ENCODE measurements at places on chromosomes 7 and 10.

DNA sequence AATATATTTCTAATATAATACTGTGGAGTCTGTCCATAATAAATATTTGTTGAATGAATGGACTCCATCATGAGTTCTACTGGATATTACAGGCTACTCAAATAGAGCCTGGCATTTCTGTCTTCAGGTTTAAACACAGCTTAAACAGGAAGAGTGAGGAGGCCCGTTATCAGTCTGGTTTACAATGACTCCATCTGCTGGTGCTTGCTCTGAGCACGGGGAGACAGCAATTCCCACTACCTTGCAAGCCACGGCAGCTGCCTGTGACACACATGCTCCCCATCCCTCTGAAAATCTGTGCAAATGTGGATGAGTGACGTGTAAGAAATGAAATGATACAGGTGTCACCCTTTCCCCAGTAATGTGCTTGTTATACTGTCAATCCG is 293.5 kb upstream of the IMMP2L start:
- no peak for DNase-seq

- no peak for DNase-seq
Observed at GRCh38 chr10:133094286-133094685, 6.6 kb downstream of the ADGRA1 start.

GRCh38 chr7:158311791-158312190 is 275.8 kb downstream of the PTPRN2 start:
- DNase-seq = no peak

GRCh38 chr10:60382946-60383681 is 6.6 kb downstream of the ANK3 start:
- DNase-seq = no peak

GRCh38 chr10:86657011-86657395 is 2.7 kb downstream of the OPN4 start:
- no peak for DNase-seq

GRCh38 chr7:33645104-33645503 is 260.2 kb upstream of the BMPER start:
- DNase-seq = no peak

- DNase-seq = no peak
Observed at GRCh38 chr7:153470004-153470671, 582.1 kb upstream of the DPP6 start.

DNA sequence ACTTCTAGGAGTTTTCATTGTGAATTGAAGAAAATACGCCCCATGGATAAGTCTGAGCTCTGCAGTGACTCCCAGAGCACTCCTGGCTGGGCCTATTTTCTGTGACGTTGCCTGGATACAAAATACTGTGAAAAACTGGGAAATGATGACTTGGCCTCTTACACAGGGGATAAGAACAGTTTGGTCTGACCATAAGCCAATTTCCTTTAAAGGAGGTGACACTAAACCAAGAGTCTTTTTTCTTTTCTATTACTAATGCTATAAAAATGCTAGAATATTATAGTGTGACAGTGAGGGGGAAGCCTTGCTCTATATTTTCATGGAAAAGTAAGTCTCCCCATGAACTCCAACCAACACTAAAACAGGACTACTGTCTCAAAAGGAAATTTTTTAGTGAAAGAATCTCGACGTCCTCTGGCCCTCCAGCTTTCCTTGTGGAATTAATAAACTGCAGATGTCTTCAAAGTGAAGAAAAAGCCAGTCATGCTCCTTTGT is 45.5 kb downstream of the MYOF start:
- no peak for DNase-seq

GRCh38 chr7:127566242-127566641 is 19.2 kb downstream of the GCC1 start:
- no peak for DNase-seq

DNA sequence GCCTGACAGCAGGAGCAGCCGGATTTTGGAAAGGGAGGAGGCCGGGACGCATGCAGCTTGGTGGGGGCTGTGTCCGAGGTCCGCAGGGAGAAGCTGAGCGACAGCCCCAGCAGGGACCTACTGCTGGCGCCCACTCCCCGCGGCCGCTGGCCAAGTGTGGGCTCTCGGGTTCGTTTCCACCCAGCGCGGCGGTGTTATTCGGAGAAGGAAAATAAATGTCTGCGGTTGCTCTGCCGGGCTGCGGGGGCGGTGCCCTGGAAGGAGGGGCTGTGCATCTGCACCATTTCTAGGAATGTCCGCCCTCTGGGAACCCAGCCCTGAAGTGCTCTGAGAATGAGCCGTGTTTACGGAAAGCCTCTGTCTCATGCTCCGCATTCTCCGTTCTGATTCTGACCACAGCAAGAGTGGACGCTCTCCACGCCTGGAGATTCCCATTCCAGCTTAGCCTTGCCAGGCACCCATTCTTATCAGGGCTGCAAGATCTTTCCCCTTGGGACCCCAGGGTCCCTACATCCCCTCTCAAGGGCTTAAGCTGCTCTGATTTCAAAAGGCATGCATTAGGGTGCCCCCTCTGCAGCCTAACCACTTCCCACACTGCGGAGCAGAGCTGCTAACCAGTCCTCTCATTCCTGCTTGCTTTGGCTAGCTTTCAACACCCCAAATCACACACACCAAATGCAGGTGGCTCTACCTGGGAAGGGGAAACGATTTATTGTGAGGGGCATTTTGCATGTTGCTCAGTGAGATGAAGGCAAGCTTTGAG is 256.6 kb upstream of the GLI3 start:
- DNase-seq = no peak

DNA sequence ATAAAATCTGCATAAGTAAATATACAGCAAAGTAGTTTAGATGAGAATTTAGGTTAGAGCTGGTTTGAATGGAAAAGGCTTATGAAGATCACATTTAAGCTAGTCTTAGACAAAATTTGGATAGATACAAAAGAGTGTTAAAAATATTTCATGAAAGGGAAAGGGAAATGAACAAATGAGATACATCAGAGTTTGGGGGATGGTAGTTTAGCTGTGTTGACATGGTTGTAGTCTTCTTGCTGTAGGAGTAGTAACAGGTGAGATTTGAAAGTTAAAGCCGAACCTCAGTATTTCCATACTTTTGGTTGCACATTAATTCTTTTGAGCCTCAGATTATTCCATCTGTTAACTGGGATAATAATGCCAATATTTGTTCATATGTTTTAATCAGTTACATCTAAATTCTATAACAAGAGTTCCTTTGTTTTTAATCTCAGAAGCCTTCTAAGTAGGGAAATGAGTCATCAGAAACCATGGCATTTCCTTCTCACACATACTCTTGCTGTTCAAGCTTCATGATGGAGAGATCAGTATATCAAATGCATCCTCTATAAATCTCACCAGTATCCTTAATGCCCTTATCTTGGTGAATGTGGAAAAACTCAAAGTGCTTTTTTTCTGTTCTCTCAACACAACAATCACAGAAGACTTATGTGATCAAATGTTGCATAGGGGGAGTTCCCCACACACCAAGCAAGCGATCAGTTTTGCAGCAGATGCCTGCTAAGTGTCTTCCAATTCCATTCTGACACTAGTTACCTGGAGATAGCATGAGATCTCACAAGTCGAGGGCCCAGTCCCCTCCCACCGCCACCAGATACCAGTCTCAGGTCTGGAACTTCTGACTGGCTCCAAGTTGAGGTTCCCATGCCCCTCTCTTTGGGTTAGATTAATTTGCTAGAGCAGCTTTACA is 84.7 kb downstream of the MAPK8 start:
- DNase-seq = no peak

GRCh38 chr10:7028809-7029166 is 382.0 kb downstream of the SFMBT2 start:
- DNase-seq = no peak

GRCh38 chr7:32255036-32255435 is 184.8 kb upstream of the PDE1C start:
- DNase-seq = no peak

- no peak for DNase-seq
Observed at GRCh38 chr10:75352650-75353049, 48.9 kb downstream of the ZNF503 start.

DNA sequence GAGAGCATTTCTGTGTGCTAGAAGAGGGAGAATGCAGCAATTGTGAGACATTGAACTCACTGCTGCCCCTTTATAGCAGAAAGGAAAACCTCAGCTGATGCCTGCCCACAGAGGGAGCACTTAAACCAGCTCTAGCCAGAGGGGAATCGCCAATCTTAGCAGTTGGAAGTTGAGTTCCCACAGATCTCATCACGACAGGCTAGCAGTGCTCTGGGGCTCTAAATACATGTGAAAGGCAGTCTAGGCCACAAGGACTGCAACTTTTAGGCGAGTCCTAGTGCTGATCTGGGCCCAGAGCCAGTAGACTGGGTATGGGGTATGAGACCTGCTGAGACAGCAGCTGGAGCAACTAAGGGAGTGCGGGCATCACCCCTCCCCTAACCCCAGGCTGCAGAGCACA is 25.2 kb upstream of the PRR15 start:
- no peak for DNase-seq

DNA sequence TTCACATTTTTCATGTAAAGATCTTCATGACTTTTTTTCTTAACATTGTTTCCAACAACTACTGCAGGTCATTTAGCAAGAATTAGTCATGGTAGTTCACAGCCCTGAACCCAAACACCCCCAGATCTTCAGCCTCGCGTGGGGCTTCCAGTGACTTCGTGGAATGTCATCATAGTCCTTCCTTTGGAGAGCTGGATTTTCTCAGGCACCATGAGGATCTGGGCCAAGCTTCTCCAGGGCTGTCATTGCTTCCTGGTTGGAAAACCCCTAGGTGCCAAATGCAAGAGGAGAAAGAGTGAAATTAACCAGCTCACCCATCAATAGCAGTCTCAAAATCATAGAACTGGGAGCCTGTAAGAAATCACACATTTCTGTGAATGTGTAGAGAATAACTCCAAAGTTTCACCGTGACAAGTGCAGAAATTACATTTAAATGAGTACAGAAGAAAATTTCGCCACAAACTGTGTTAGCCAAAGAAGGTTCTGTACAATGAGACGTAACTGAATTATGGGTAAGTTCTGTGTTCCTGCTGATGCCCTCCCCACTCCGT is 175.4 kb downstream of the CELF2 start:
- no peak for DNase-seq

GRCh38 chr10:97366572-97366971 is 32.0 kb upstream of the FRAT2 start:
- DNase-seq = no peak

- DNase-seq = no peak
Observed at GRCh38 chr10:62811159-62811875, 4.8 kb downstream of the EGR2 start.

GRCh38 chr7:109377076-109377884 is 807.6 kb downstream of the DNAJB9 start:
- no peak for DNase-seq

- no peak for DNase-seq
Observed at GRCh38 chr10:124356701-124357560, 61.8 kb downstream of the OAT start.

DNA sequence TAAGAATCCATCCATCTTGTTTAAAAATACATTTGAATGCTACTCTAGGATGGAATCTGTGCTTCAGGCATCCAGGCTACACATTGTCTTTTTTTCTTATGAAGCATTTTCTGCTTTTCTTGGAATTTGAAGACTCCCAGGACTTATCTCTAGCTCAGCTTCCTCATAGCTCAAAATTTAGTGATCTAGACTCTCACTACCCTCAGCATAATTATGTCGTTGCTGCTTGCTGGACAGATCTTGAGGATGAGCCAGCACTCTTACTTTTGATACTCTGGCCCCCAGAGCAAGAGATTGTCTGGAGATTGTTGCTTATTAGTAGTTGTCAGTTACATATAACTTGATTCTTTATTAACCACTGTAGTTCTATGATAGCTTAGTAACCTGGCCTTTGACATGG is 83.3 kb upstream of the FGL2 start:
- DNase-seq = no peak

GRCh38 chr7:139990142-139990535 is 72.6 kb downstream of the PARP12 start:
- no peak for DNase-seq

DNA sequence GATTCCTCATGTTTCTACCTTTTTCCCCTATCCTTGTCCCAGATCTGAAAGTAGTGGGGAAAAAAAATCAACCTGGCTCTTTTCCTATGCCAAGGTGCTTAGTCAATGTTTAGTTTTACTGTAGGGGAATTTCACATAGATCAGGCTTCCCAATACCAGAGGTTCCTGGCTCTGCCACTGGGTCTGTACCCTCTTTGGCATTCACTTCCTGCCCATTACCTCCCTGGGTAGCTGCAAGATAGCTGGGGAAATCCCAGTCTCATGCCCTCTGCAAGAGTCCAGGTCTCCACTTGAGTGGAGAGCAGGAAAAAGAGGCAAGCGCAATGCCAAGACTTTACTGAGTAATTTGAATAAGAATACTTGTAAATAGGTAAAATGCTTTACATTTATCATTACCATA is 3.5 kb upstream of the BPGM start:
- DNase-seq = no peak

- DNase-seq = no peak
Observed at GRCh38 chr10:125164421-125164820, 4.1 kb upstream of the CTBP2 start.

DNA sequence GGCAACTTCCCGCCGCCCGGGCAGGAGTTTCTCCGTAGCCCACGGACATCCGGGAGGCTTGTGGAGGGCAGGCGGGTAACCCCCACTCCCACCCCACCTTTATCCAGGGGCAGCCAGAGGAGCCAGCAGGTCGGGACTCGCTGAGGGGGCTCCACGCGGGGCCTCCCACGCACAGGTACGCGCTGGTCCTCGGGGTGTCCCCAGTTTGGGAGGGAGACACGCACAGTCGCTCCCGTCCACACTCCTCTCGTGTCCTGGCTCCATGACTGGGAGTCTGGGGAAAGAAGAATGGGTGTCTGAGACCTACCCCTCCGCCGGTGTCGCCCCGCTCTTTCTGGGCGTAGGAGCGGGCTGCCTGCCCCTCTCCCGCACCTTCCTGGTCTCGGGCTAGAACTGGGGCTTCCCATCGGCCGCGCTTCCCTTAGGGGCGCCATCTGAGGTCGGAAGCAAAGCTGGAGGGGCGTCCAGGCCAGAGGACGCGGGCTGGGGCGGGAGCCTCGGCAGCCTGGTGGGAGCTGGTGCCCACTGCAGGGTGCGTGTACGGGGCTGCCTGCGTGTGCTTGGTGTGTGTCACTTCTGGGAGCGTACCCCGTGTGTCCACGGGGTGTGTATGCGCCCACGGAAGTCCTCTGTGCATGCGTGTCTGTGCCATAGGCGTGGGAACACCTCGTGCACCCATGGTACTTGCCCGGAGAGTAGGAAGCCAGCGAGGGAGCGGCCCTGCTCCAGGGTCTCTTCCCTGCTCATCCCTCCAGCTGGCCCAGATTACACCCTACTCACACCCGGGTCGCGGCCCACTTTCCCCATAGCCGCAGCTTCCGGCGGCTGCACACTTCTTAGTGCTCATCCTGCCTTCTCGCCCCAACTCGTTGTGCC is 73.0 kb upstream of the LEP start:
- DNase-seq = no peak

DNA sequence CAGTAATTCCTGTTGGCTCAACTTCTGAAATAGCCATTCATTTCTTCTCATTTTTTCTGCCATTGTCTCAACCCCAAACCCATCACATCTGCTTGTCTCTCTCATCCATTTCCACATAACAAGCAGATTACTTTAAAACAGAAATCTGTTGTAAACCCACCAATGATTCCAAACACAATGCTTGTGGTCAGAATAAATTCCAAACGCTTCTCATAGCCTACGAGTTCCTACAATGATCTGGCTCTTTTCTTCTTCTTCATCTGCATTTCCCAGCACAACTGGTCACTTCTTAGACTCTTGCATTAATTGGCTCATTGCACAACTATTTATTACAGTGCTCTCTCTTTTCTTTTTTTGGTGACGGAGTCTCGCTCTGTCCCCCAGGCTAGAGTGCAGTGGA is 364.1 kb downstream of the GATA3 start:
- no peak for DNase-seq

Data from NCI-H2081 treated with DMSO at 0.1 percent for 48 hours (cell line).